ENCODE measurements at places on chromosomes 1 and 21.

DNA sequence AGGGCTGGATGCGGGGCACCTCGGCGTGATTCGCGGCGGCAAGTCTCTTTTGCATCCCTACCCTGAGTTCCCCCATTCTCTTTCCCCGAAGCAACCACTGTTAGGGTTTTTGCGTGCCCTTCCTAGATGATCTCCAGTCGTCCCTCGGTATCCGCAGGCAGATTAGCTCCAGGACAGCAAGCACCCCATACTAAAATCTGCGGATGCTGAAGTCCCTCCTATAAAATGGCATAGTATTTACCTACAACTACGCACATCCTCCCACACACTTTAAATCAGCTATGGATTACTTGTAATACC lies 22.8 kb upstream of the CFAP126 start:
- H3K27me3 ChIP-seq, result no peaks in the 10 kb centered on the region
- H3K36me3 ChIP-seq, result no peaks in the 10 kb centered on the region
- DNase-seq, result no peak
- H3K4me3 ChIP-seq, result peak overlapping the region; percentile 63
- H3K4me1 ChIP-seq, result peaks cover 6% of the 10 kb centered on the region
- H3K27ac ChIP-seq, result no peak overlapping the region

DNA sequence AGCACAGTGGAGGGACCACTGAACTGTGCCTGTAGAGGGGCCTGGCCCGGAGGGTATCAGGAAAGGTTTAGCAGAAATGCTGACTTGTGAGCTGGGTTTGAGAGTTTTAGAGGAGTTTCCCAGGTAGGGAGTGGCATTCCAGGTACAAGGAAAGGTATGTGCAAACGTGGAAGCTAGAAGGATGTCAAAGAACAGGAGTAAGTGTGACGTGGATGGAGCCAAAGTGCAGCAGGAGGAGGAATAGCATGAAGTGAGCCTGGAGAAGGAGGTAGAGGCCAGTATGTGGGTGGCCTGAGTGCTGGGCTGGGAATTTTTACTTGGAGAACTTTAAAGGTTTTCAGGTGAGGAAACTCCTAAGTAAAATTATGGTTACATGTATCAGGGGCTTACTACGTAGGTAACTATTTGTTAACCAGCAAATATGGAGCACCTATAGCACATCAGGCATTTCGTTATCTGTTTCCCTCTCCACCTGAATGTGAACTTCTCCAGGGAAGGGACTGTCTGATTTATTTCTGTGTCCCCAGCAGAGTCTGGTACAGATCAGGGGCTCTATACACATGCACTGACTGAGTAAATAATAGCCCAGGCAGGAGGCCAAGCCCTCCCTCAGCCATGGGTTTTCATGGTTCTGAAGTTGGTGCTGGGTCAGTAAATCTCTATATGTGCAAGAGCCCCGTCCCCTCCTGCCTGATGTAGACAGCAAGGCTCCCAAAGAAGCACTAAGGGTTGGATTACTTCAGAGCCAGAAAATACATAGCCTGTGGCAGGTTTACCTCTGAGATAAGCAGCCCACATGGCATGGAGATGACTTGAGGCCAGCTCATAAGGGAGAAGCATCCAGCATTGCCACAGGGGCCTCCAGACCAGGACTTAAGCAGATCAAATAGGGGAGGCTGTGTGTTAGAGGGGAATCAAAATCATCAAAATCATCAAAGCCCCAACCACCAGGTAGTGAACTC lies 43.4 kb downstream of the CDCP2 start:
- DNase-seq, result no peak
- no peaks in the 10 kb centered on the region for H3K36me3 ChIP-seq
- no peak overlapping the region for H3K27ac ChIP-seq
- H3K27me3 ChIP-seq, result peaks cover 6% of the 10 kb centered on the region

DNA sequence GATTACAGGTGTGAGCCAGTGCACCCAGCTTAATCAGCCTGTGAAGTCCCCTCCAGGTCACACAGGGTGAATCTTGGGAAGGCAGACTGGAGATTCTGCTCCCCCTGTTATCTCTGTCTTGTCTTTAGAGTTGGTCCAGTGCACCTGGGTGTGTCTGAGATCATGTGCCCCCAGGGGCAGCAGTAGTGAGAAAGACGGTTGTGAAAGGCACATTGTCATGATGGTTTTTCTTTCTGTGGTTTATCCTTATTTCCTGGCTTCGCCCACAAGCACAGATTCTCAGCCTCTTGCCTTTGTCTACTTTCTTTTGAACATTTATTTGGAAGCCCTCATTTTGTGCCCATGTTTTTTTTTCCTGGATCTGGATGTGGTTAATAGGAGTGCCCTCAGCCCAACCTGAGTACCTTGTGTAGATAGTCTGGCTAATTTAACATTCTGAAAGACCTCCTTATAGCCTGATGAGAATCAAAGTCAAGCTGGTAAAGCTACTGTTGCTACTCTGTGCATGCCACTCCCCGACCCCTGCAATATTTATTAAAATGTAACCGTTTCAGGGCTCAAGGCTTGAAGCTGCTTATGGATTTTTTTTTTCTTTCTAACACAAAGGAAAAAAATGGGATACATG lies 23.7 kb downstream of the UCK2 start:
- no peak overlapping the region for H3K4me3 ChIP-seq
- DNase-seq, result peak; percentile 41
- peak overlapping the region; percentile 55 for H3K27ac ChIP-seq
- H3K36me3 ChIP-seq, result peaks cover 3% of the 10 kb centered on the region
- H3K4me1 ChIP-seq, result peaks cover 17% of the 10 kb centered on the region

DNA sequence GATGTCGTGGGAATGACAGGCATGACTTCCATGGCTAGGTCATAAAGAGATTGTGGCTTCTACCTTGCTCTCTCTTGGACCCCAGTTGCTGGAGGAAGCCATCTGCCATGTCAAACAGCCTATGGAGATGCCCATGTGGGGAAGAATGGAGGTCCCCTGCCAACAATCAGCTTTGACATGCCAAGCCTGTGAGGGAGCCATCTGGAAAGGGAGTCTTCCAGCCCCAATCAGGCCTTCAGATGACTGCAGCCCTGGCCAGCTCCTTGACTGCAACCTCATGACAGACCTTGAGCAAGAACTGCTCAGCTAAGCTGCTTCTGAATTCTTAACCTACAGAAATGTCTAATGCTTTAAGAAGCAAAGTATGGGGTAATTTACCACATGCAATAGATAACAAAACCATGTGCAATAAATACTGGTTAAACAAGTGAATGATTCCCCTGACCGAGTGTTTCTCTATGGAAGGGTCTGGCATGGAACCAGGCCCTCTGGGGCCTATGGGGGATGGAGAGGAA lies 187.1 kb downstream of the HIVEP3 start:
- H3K4me1 ChIP-seq, result peaks cover 11% of the 10 kb centered on the region
- H3K36me3 ChIP-seq, result no peaks in the 10 kb centered on the region
- H3K27me3 ChIP-seq, result no peaks in the 10 kb centered on the region
- no peak overlapping the region for H3K27ac ChIP-seq

GRCh38 chr1:204174958-204175357 lies 8.8 kb upstream of the REN start:
- DNase-seq, result no peak
- H3K27ac ChIP-seq, result no peak overlapping the region
- H3K4me3 ChIP-seq, result no peak overlapping the region
- peaks cover 51% of the 10 kb centered on the region for H3K27me3 ChIP-seq
- H3K36me3 ChIP-seq, result no peaks in the 10 kb centered on the region
- no peaks in the 10 kb centered on the region for H3K4me1 ChIP-seq

GRCh38 chr1:197904126-197904787 lies 1.8 kb downstream of the C1orf53 start:
- H3K36me3 ChIP-seq, result no peaks in the 10 kb centered on the region
- H3K4me3 ChIP-seq, result no peak overlapping the region
- peaks cover 2% of the 10 kb centered on the region for H3K4me1 ChIP-seq
- H3K27ac ChIP-seq, result no peak overlapping the region

Data from mesenchymal stem cell (in vitro differentiated cells and primary cell).